Activated CD4-positive, alpha-beta memory T cell treated with anti-CD3 and anti-CD28 coated beads, Interleukin-2, amount 10 ng/mL, durations not matched to agents 7 days and 5 days (primary cell): ENCODE measurements at places on chromosomes 3 and 15. TPM values are rescaled to one million over a fixed set of nuclear protein-coding genes. Genes with fewer than 3 reads are reported as not detected.

DNA sequence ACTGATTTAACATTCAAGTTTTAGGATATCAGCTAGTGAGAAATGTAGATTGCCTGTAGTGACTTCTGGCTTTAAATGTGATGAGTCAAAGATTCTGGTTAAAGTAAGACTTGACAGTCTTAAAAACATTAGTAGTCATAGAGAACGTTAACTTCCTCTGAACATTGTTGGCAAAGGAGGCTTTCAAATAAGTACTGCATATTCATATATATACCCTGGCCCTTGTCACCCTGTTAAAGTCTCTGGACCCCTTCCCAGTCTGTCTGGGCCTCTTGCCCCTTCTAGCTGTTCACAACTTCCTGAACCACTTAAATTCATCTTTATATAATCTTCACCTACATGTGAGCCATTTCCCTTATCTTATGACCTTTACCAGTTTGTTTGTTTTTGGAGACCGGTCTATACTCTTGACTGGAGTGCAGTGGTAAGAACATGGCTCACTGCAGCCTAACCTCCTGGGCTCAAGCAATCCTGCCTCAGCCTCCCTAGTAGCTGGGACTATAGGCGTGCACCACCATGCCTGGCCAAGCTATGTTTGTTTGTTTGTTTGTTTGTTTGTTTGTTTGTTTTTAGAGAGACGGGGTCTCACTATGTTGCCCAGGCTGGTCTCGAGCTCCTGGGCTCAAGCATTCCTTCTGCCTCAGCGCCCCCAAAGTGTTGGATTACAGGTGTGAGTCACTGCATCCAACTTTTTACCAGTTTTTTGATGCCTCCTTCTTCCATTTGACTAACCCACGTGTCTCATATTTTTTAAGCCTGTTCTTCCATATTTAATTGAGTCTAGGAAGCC lies 64.4 kb upstream of the CRTC3 start:
- no peak overlapping the region for H3K4me3 ChIP-seq
- H3K27ac ChIP-seq = peak overlapping the region; percentile 23
- peaks cover 18% of the 10 kb centered on the region for H3K4me1 ChIP-seq
- DNase-seq = no peak

GRCh38 chr3:114155370-114155821 lies 23.5 kb downstream of the DRD3 start:
- H3K4me1 ChIP-seq = peaks cover 11% of the 10 kb centered on the region
- no peaks in the 10 kb centered on the region for H3K36me3 ChIP-seq
- H3K27ac ChIP-seq = no peak overlapping the region
- H3K27me3 ChIP-seq = peaks cover 2% of the 10 kb centered on the region

DNA sequence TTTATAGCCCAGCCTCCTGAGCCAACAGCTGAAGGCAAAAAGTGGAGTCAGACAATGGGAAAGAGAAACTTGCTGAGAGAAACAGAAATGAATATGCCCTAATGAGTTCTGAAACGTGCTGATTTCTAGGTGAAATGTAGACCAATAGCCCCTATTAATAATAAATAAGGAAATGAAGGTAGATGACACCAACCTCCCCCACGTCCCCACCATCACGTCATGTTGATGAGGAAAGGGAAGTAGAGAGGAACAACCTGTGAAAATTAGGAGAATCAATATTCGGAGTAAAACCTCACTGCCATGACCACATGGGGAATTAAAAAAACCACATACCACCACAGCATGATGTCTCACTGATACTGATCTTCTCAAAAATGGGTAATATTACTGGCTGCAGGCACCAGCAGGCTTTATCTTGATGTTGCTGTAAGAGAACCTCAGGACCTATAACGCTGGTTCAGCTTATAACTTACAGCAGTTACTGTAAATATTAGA lies 64.0 kb downstream of the KAT2B start:
- H3K27me3 ChIP-seq = no peaks in the 10 kb centered on the region
- H3K4me3 ChIP-seq = peak overlapping the region; percentile 65

DNA sequence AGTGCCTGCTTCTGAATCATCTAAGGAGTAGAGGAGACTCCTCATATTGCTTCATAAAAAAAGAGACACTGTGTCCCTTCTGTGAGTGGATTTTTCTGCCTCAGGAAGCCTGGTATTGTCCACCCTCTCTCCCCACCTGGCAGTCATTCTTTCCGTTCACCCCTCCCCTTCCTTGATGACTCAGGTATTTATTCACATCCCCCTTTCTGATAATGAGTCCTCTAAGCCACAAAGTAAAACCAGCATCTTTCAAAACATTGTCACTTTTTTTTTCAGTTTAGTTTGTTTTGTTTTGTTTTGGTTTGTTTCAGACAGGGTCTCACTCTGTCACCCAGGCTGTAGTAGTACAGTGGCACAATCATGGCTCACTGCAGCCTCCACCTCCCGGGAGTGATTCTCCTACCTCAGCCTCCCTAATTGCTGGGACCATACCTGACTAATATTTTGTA lies 65.2 kb upstream of the UBE2E1 start:
- peaks cover 14% of the 10 kb centered on the region for H3K4me1 ChIP-seq
- H3K27me3 ChIP-seq = peaks cover 44% of the 10 kb centered on the region
- H3K4me3 ChIP-seq = no peak overlapping the region
- no peaks in the 10 kb centered on the region for H3K36me3 ChIP-seq

DNA sequence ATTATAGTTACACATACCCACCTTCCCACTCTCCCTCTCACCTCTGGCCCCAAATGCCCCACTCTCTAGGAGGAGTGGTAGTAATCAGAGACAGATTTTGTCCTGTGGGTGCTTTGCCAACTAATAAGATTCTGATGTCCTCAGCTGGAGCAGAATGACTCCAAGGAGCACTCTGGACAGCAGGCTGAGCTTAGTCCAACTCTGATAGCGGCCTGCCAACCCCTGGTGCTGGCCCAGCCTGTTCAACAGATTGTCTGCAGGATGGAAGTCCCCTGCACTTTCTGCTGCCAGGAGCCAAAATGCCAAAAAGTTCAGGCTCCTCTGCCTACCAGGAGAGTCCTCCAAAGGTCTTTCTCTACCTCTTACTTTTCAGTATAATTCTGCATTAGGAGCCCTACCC lies 160.5 kb upstream of the UMPS start:
- H3K27me3 ChIP-seq = peaks cover 26% of the 10 kb centered on the region
- DNase-seq = no peak
- no peak overlapping the region for H3K27ac ChIP-seq
- H3K4me1 ChIP-seq = no peaks in the 10 kb centered on the region

RPL22L1 gene
- total RNA-seq = 99.2 TPM

DNA sequence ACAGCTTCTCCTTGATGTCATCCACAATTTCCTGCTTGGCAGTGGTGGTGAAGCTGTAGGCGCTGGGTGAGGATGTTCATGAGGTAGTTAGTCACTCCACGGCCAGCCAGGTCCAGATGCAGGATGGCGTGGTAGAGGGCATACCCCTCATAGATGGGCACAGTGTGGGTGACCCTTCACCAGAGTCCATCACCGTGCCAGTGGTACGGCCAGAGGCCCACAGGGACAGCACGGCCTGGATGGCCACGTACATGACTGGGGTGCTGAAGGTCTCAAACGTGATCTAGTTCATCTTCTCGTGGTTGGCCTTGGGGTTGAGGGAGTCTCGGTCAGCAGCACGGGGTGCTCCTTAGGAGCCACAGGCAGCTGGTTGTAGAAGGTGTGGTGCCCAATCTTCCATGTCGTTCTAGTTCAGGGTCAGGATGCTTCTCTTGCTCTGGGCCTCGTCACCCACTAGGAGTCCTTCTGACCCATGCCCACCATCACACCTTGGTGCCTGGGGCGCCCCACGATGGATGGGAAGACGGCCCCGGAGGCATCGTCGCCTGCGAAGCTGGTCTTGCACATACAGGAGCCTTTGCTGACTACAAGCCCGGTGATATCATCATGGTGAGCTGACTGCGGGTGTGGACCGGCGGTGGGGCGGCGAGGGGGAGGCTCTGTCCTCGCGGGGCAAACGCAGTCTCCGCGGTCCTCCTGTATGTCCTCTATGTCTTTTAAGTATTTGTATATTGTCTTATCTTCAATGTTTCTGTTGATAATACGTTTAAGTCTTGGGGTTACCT lies 1119.0 kb downstream of the NAALADL2 start:
- H3K4me1 ChIP-seq = no peaks in the 10 kb centered on the region
- no peak overlapping the region for H3K27ac ChIP-seq
- no peak for DNase-seq
- no peak overlapping the region for H3K4me3 ChIP-seq
- no peaks in the 10 kb centered on the region for H3K36me3 ChIP-seq

FGF7 gene
- total RNA-seq = not detected

PLIN1 gene
- total RNA-seq = 0.08 TPM

C2CD4A gene
- total RNA-seq = 0.40 TPM
